ENCODE measurements at places on chromosomes 12 and 14.

- DNase-seq, result no peak
Observed at GRCh38 chr14:89304972-89305703, 111.9 kb downstream of the FOXN3 start.

GRCh38 chr12:32139064-32139421 is 32.4 kb downstream of the BICD1 start:
- no peak for DNase-seq

DNA sequence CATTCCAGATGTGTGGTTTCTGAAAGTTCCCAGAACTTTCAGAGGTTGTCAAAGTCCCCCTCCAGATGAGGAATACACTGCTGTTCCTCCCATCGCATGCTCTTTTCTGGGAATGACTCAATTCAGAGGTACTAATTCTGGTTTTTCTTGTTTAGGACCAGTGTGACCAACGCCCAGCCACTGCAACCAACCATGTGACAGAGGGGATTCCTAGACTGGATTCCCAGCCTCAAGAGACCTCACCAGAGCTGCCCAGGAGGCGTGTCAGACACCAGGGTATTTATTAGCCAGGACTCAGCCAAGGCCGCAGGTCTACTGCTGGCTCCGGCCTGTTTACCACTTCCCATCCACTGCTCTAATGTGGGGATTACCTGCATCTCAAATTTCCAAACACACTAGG is 24.2 kb downstream of the TRAFD1 start:
- no peak for DNase-seq

GRCh38 chr14:35534208-35534872 is 376 bp downstream of the INSM2 start:
- DNase-seq, result peak; percentile 85

GRCh38 chr14:89486961-89487360 is 69.9 kb upstream of the FOXN3 start:
- no peak for DNase-seq

All from NCI-H2171 (cell line).